Cardiac septum (tissue), 1 donor: ENCODE measurements at places on chromosomes 16 and 17. TPM values are rescaled to one million over a fixed set of nuclear protein-coding genes. Genes with fewer than 3 reads are reported as not detected.
A peak's percentile ranks its signal among the peaks of the same experiment; 100 is the strongest.

- peak; percentile 22 for DNase-seq
Measured at GRCh38 chr17:9937901-9938300, 32.8 kb upstream of the RCVRN start.

GRCh38 chr17:73956595-73957465 lies 246.6 kb upstream of the RPL38 start:
- DNase-seq = no peak

GRCh38 chr17:13182854-13183253 lies 165.0 kb upstream of the ELAC2 start:
- DNase-seq = no peak

- peak; percentile 68 for DNase-seq
Measured at GRCh38 chr17:64779376-64780095, 117.4 kb upstream of the SMURF2 start.

DNA sequence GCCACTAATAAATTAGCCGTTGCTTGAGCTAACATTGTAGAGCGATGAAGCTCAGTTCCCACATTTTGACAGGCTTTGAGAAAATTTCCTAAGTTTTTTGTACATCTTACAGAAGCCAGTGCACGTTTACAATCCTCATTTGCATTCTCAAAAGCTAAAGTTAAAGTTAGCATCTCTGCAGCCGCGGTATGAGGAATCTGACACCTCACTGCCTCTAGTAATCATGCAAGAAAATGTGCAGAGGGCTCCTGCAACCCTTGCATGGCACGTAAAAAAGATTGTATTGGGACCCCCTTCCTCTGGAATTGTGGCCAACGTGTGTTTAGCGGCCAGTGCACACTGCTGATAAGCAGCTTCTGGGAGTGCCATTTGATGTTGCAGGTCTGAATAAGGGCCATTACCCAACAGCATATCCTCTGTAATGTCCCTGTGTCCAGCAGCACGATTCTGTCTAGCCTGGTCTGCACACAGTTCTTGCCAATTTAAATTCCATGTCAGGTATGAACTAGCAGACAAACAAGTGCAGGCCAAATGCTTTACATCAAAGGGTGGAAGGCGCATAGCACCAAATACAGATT lies 12.4 kb upstream of the ZNF689 start:
- no peak for DNase-seq

DNA sequence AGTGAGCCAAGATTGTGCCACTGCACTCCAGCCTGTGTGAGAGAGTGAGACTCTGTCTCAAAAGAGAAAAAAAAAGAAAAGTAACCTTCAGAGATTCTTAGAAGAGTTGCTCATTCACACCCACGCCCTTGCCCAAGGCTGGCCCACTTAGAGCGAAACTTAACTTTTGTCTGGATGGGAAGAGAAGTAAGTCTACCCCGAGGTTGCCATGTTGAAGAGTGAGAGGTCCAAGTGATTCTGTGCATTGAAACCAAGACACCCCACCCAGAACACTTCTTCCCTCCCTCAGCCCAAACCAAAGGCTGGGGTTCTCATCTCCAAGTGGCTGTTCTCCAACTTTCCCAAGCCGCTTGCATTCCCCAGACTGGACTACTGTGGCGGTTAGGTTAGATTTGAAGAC lies 2.4 kb upstream of the CISD3 start:
- no peak for DNase-seq

- no peak for DNase-seq
Measured at GRCh38 chr16:66025751-66026150, 340.7 kb upstream of the CDH5 start.

GRCh38 chr16:46673320-46674013 lies 15.5 kb downstream of the VPS35 start:
- DNase-seq = no peak

GRCh38 chr17:36674278-36674650 lies 72.9 kb downstream of the MRM1 start:
- DNase-seq = no peak

DNA sequence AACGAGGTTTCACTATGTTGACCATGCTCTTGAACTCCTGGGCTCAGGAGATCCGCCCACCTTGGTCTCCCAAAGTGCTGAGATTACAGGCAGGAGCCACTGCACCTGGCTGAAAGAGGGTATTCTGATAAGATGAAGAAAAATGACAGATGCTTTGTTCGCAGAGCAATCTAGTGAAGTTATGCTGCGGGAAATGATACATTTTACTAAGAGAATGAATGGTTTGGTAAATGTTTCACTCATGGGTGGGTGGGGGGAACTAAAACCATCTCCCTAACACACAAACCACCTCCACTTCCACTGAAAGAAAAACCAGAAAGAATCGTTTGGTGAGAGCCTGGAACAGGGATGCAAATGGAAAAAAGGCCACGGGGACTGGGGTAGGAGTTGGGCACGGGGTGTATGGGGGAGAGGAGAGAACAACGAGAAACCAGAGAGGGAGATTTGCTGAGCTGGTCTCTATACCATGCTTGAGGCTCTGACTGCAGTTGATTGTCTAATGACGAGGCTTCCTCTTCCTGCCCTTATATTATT lies 19.0 kb upstream of the XYLT2 start:
- no peak for DNase-seq

GRCh38 chr17:14553847-14554246 lies 253.0 kb downstream of the HS3ST3B1 start:
- DNase-seq = no peak

ASGR1 gene
- 0.54 TPM for total RNA-seq
